Stimulated activated CD4-positive, alpha-beta T cell treated with anti-CD3 and anti-CD28 coated beads, Interleukin-1b, Interleukin-23, amount 100 ng/mL, for 24 hours (primary cell): ENCODE measurements at places on chromosomes 6 and 20.

- DNase-seq = no peak
Measured at GRCh38 chr20:25148982-25149846, 46.3 kb upstream of the ENTPD6 start.

DNA sequence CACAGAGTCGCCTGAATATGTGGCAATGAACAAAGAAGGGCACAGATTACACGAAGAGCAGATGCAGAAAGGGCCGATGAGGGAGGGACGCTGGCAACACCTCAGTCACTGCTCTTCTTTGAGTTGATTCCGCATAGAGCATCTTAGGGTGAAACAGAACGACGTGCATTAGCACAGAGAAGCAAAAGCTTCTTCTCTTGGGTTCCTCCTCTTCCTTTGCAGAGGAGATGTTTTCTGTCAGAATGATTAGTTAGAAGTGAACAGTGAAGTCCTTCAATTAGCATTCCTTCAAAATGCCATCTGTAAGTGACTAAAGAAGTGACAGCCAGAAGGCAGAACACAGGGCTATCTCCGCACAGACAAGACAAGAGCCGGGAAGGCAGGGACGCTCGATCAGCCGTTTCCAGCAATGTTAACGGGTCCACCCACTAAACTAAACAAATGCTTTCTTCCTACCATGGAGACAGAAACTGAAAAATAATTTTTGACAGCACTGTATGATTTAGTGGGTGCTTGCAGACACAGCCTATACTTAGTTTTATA is 219.8 kb upstream of the AGPAT4 start:
- no peak for DNase-seq

DNA sequence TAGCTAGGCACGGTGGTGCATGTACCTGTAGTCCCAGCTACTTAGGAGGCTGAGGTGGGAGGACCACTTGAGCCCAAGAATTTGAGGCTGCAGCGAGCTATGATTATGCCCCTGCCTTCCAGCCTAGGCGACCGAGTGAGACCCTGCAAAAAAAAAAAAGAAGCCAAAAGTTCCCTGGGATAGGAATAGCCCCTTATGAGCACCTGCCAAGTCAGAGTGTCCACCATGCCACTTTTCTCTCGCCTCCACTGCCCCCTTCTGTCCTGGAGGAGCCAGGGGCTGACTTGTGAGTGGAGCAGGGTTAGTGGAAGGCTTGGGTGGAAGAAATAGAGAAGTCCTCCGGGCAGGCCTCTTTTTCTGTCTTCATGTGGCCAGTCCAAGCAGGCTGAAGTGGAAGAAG is 12.1 kb upstream of the DDX27 start:
- no peak for DNase-seq

DNA sequence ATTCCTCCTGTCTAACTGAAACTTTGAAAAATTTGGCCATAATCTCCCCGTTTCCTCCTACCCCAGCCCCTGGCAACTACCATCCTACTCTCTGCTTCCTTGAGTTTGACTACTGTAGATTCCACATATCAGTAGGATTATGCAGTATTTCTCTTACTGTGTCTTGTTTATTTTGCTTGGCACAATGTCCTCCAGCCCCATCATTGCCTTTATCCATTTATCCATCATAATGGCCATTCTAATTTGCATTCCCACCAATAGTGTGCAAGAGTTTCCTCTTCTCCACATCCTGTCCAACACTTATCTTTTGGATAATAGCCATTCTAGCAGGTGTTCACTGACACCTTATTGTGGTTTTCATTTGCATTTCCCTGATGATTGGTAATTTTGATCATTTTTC is 202.3 kb downstream of the THBS2 start:
- no peak for DNase-seq

- no peak for DNase-seq
Measured at GRCh38 chr6:152583888-152584287, 53.3 kb downstream of the SYNE1 start.

- no peak for DNase-seq
Measured at GRCh38 chr6:74979065-74979766, 226.6 kb downstream of the COL12A1 start.

GRCh38 chr20:55650657-55651360 is 354.5 kb downstream of the CBLN4 start:
- DNase-seq = no peak

- DNase-seq = no peak
Measured at GRCh38 chr20:50014570-50015562, 32.1 kb downstream of the SNAI1 start.
